ENCODE measurements at places on chromosomes 7 and 10.

GRCh38 chr10:113320211-113320610, 232.6 kb upstream of the HABP2 start:
- DNase-seq: no peak

DNA sequence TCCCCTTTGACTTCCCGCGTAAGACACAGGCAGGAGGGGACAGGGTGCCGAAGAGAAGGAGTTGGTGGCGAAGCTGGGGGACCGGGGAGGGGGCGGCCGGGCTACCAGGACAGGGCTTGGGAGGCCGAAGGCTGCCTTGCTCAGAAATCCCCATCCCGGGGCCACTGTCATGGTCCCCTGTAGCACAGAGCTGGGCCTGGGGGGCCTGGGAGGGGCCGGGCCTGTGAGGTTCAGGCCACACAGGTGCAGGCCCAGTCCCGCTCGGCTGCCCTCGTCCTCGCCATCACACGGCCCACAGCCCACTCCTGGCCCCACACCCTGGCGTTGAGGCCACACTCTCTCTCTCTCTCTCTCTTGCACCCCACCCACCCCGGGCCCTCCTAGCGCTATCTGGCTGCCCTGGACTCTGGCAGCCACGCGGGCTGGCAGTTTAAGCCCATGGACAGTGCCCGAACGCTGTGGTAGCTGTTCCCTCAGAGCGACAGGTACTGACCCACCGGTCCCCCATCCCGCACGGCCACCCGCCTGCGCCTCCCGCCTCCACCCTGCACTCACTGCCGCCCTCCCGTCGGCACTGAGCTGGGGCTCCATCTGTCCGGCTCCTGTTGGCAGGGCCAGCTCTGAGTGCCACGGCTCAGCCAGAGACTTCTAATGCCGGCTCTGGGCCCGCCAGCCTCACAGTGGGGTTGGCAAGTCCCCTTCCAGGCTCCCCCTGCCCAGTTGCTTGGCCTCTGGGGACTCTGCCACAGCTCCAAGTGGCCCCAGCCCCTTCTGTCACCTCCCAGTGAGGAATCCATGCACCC, 28.0 kb downstream of the TTYH3 start:
- DNase-seq: no peak

DNA sequence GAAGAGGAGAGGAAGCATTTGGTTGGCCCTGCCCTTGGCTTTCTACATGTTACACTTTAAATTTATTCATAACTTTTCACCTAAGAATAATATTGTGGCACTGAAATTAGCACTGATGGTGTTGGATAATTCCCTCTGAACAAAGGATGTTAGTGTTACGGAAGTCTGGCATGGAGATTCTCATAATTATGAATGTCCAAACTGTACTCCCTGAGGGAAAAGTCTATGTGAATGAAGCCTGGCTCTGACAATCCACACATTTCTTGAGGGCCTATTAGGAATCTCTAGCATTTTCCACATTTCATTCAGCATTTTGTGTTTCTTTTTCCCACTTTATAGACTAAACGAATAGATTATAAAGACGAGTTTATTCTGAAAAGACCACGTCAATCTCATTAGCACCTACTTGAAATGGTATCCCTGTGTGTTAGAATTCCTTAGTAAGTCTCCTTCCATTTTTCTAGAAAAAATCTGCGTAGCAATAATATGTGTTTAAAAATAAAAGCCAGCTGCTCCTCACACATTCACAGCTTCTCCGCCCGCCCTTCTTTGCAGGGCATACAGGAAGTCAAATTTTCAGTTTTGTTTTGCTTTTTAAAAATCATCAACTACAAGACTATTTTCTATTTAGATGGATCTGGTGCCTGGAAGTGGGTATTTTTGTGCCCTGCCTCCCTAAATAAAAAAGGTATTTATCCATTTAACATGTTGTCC, 131.8 kb upstream of the PALS2 start:
- DNase-seq: no peak

GRCh38 chr10:75342397-75342796, 59.2 kb downstream of the ZNF503 start:
- no peak for DNase-seq

DNA sequence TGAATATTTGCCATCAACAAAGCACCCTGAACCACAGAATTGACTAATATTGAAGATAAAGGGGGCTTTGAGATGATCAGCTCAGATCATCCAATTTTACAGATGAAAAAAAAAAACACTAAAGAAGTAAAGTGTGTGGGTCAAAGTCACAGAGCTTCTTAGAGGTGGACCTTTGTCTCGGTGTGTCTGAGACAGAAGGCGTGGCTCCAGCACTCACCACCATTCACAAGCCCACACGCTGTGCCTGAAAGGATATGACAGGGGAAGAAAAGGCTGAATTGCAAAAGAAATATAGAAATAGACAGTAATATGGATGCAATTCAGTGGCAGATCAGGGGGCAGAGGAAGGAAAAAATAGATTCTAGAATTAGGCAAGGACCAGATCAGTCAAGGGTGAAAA, 114.9 kb upstream of the PLXNA4 start:
- no peak for DNase-seq
